Tibial artery (tissue), 4 donors: ENCODE measurements at places on chromosomes 7 and 10.

DNA sequence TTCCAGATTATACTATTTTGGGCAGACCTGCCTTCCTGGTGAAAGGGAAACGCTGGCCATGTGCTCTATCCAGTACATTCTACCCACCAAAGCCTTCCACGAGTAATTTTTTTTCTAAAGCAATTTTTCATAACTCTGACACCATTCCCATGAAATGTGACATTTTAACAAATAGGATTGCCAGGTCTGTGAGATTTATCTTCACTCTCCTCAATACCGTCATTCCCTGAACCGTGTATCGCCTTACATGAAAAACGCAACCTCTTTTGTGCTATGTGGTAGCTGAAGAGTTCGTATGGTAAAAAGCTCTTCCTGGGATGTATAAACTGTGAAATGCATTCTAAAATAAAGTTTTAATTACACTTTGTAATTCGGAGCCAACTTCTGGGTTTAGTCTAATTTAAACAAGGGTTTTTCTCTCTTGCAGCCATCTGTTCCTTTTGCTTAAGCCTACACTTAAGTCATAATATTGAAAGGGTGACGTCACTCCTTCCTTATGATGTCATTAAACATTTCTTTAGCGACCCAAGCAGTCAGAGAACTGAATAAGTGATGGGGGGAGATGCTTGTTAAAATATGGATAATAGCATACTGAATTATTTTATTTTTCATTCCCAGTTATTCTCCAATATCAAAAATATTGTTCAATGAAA, 27.7 kb downstream of the C1QL3 start:
- DNase-seq, result no peak

DNA sequence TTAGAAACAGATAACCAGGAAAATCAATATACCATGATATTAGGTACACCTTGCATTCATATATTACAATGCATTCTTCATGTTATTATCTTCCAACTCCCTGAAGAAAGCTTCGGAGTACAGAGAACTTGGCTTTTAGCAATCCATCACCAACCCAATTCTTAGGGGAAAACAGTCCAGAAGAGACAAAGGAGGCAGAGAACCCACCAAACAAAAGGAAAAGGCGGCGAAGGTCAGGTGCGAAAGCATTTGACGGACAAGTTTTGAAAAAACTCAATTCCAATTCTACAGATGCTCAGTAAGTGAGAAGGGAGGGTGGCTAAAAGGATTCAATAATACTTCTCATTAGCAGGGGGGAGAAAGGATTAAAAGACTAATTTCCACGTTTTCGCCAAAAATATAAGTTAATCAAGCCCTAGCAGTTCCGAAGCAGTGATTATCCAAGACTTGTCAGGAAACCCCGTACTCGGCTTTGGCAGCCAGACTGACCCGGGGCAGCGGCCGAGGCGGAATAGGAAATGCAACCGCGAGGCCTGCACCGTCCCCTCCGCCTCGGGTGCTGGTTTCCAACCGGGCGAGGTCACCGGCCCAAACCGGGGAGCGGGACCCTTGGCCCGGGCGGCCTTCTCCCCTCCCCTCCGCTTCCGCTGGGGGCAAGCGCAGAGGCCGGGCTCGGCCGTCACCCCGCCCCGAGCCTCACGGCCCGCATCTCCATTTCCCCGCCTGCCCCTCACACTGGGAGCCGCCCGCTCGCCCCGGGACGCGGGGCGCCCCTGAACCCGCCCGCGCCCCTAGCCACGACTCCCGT, 747 bp downstream of the GDI2 start:
- DNase-seq, result peak; percentile 37

GRCh38 chr7:99111591-99111990, 32.3 kb downstream of the SMURF1 start:
- DNase-seq, result no peak

GRCh38 chr10:17951868-17952371, at the start of gene SLC39A12:
TSS of gene SLC39A12 (plus strand) at chr10:17951918. CDS start at chr10:17953277, 1,359 bp downstream.
- DNase-seq, result no peak

DNA sequence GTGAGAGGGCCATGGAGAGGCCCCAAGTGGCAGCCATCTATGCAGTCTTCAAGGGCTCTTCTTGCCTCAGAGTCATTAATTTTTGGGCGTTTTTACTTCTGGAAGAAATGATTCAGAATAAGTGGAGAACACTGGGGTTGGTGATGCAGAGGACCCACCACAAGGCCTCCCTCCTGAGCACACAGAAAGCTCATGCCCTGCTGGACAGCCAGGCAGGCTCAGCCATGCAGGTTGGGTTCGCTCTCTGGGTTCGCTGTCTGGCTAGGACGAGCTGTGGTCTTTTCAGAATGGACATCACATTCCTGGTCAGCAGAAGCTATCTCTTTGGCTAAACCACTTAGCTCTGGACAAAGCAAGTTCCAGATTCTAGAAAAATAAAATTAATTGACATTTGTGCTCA, 480.8 kb downstream of the RPS24 start:
- no peak for DNase-seq

- peak; percentile 54 for DNase-seq
These were observed 150.2 kb upstream of the AUTS2 start for GRCh38 chr7:69448071-69448470.

- no peak for DNase-seq
These were observed 29.7 kb downstream of the IMMP2L start for GRCh38 chr7:111532625-111533024.

DNA sequence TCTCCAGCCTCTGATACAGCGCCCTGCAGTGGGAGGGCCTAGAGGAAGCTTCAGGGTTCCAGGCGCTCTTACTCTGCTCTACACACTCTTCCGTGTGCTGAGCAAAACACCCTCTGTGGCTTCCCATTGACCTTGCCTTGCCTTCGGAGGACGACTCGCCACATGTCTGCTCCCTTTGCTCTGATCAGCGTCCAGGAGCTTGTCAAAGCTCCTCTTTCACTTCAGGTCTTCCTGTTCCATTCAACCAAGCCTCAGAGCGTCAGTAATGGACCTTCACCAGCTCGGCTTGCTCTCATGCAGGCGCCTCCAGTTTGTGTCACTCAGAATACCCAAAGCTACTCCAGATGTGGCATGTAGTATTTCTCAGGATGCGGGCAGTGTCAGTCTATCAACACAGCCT, 173.9 kb downstream of the ARID5B start:
- DNase-seq, result no peak

DNA sequence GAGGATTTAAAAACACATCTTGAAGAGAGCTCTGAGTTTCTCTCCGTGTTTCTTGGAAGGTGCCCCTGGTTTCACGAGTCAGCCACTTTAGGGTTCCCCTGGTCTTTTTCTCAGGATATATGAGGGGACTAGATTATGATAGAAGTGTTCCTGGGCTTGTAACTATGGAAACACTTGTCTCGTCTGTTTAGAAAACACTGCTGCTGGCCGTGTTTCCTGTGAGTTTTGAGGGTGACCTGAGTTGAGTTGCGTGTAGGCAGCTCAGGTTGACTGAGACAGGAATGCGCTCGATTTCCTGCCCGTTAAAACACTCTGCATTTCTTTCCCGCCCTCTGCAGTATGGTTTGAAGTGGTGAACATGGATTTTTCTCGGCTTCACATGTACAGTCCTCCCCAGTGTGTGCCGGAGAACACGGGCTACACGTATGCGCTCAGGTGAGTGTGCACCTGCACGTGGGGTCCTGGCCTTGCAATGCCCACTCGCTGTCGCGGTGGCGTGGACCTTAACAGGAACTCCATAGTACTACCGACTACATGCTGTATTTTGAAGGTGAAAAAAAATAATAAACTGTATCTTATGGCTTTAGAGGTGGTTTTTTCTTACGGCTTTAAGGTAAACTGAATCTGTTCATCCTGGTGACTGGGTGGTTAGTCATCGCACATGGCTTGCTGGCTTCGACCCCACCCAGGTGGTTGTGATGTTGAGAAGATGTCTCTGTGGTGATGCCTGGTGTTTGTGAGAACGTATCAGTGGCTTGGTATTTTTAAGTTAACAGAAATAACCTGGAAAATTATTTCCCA, at the start of gene SUN1:
Gene SUN1, plus strand, starts transcription at position 310 of the 801 bp plus-strand sequence. Its CDS starts 49 bp downstream, at position 359.
- DNase-seq, result no peak

- DNase-seq, result peak; percentile 58
These were observed 24.6 kb upstream of the DGKI start for GRCh38 chr7:137871170-137871915.

GRCh38 chr10:128568041-128568440, 441.8 kb upstream of the MKI67 start:
- DNase-seq, result no peak

GRCh38 chr10:123213192-123213591, 59.0 kb downstream of the BUB3 start:
- no peak for DNase-seq

DNA sequence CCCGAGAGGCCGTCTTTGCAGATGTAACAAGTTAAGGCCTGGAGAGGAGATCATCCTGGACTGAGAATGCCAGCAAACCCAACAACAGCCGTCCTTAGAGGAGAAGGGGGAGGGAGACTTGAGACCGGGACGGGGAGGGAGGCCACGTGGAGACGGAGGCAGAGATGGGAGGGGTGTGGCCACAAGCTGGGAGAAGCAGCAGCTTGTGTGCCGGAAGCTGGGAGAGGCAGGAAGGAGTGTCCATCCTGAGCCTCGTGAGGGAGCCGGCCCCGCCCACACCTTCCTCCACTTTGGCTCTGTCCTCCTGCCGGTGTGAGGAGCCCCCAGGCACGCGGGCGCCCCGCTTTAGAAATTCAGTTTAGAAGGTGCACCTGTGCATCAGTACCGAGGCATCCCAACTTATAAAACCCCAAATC, 95.7 kb downstream of the DNAJB6 start:
- DNase-seq, result no peak

DNA sequence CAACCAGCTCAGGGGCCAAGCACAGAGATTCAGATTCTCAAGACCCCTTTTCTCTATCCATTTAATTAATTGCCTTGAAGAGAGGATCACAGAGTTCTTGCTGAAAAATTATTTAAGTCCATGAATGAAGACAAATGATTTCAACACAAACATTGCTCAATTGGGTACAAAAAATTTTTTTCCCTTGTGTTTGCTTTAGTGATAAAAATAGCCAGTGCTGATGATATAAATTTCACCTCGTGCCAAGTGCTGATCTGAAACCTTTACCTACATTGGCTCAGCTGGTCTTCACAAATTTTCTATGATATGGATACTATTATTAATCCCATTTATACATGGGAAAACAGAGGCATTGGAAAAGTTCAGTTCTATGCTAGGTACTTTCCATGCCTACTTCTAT, 377.1 kb downstream of the NRG3 start:
- no peak for DNase-seq

GRCh38 chr10:58698777-58699356, 186.2 kb downstream of the BICC1 start:
- DNase-seq, result no peak

GRCh38 chr10:25047591-25048301, 31.3 kb downstream of the THNSL1 start:
- DNase-seq, result peak; percentile 54

- DNase-seq, result peak; percentile 42
These were observed 23.5 kb downstream of the BLVRA start for GRCh38 chr7:43781726-43782607.

DNA sequence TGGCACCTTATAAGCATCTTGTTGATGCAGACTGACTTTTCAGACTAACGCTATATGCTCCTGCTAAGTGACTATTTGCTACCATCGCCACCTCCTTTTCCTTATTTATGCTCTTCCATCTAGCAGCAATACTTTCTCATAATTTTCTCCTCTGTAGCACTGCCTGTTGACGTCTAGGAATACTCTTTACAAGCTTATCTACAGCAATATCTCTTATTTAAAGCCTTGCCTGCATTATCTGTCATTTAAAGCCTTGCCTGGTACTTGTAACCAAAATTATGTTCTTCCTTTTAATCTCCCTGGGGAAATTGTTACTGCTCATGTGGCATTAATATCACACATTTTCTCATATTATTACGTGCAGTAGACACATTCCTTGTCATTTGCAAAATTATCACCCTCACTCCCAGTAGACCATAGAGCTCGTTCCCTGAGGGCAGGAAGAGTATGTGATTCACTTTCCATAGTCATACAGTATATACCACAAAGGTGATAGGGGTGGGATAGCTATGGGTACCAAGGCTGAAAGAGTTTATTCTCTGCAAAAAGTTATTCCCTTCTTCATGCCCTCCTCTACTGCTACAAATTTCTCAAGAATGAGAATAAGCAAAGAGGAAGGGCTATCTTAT, 359.7 kb upstream of the PCDH15 start:
- no peak for DNase-seq

DNA sequence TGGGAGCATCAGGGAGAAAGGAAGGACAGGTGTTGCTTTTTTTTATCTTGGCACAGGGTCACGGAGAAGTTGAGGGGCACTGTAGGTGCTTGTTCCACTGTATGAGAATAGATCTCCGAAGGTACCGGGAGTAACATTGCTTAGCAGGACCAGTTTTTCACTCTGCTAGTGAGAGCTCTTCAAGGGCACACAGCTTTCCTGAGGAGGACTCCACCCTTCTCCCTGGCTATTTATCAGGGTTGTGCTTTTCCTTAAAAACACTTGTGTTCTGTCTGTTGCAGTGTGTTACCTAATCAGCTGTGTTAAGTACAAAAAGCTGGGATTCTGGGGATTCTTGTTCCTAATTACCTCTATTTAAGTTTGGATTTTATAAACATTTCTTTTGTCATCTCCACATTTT, 160.5 kb downstream of the SND1 start:
- no peak for DNase-seq

DNA sequence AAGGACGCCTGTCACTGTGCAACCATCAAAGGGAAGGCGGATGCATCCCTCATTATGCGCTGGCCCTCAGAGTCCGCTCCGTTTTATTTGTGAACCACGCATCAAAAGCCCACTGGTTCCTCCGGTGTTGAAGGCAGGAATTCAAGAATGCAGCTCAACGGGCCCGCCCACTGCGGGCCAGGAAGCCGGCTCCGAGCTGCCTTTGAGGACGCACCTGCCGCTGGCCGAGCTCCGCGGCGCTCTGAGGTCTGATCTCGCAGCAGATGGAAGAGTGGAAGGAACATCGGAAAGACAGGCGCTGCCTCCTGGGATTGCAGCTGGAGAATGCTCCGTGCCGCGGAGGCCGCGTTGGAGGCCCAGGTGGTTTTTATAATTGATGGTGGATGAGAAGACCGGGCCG, 56.9 kb upstream of the ADGRA1 start:
- DNase-seq, result no peak

DNA sequence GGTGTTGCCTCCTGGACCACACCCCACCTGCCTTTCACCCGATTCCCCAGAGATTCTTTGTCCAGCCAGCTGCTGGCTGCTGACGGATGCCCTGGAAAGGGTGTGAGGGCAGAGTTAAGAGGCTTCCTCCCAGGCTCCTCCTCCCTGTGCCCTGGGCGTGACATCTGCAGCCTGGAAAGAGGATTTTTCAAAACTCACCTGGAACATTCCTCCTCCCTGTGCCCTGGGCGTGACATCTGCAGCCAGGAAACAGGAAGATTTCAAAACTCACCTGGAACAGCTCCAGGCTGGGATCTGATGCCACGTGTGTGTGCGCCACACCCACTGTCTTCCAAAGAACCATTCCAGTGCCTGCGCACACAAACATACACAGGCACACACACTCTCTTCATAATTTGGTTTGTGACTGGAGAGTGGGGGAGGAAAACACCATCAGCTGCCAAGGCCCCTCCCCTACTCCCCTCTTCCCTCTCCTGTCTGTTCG, 5.2 kb downstream of the MARVELD1 start:
- DNase-seq, result no peak

GRCh38 chr7:27183682-27184336, 1.2 kb downstream of the HOXA11 start:
- peak; percentile 69 for DNase-seq

- DNase-seq, result no peak
These were observed 107.5 kb downstream of the ELMO1 start for GRCh38 chr7:37341033-37341630.
